ENCODE measurements at places on chromosomes 5 and 9. TPM values are rescaled to one million over a fixed set of nuclear protein-coding genes. Genes with fewer than 3 reads are reported as not detected.

Gene PCDHGB7
- 9.9 TPM for polyA plus RNA-seq

Gene TNFSF8
- 0.65 TPM for polyA plus RNA-seq

Gene DRD1
- polyA plus RNA-seq = not detected

Gene MED22
- 29.2 TPM for polyA plus RNA-seq

Gene CD274
- 1.5 TPM for polyA plus RNA-seq

Gene DAB2
- 110 TPM for polyA plus RNA-seq

Gene PCDHGA10
- polyA plus RNA-seq = 1.6 TPM

Gene JAKMIP2
- 1.3 TPM for polyA plus RNA-seq

Gene GRXCR2
- polyA plus RNA-seq = not detected

Gene ERAP2
- 8.4 TPM for polyA plus RNA-seq

Gene FLT4
- polyA plus RNA-seq = 9.2 TPM

Gene CD72
- 2.6 TPM for polyA plus RNA-seq

Gene IFNA13
- not detected for polyA plus RNA-seq

DNA sequence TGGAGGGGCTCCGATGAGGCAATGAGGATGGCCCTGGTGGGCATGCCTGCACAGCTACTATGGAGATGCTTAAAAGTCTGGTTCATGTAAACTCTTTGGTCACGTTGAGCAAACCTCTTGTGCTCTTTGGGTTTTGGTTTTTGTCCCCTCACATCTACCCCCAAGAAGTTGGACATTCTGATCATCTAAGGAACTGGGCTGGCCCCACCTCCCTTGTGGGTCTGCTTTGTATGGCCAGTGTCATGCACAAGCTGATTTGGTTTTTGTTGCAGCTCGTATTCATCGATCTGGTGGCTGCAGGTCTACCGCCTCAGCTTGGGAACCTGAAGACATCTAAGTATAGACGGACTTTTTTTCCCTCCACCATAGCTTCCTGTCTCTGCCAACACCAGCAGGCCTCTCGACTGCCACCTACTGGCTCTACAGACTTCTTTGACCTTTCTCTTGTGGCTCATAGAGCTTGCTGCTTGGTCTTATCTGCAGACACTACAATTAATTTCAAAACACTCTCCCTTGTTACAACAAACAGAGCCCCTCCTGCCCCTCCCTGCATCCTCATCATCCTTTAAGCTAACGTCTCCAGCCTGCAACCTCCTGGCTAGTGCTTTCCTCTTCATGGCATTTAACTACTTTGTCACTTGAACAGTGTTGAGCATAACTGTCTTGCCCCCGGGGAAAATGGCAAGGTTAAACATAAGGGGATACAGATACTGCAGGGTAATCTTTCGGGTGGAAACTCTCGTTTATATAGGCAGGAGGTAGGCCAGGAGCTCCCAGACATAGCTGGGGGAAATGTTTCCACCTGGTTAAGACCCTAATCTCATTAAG lies 34.5 kb downstream of the TSTD2 start:
- peak; percentile 72 for DNase-seq

DNA sequence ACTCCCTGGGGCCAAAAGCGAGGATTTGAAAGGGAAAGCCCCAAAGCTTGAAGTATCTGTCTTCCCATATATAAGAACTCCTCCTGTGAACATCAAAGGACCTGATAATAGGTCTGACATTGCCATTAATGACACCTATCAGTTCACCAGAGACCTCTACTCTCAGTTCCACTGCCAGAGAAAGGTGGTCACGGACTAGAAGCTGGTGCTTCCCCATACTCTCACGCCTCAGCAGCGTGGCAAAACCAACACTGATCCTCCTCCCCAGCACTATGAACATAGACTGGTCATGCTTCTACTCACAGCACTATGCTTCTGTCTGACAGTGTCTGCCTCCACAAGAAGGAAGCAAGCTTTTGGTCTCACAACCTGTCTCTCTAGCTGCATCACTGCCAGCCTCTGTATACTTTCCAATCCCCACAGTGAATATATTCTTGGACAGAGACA lies 37.9 kb downstream of the NRG2 start:
- DNase-seq = no peak

DNA sequence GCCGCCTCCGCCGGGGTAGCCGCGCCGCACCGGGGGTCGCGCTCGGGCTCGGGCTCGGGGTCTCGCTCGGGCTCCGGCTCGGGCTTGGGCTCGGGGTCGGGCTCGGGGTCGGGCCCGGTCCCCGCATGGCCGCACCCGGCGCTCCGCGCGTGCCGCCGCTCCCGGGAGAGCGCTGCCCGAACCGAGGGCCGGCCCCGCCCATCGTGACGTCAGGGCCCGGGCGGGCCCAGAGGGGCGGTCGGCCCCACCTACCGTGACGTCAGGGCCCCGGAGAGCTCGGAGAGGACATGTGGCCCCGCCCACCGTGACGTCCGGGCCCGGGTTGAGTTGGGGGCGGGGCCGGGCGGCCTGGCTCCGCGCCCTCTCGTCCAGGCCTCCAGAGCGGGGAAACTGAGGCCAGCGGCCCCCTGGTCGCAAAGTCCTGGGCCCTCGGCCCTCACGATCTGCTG lies at the start of gene NSMF:
Gene NSMF (minus strand): TSS at position 183 of the 449 bp plus-strand sequence. CDS start 232 bp downstream, outside the sequence.
- DNase-seq = peak; percentile 92

DNA sequence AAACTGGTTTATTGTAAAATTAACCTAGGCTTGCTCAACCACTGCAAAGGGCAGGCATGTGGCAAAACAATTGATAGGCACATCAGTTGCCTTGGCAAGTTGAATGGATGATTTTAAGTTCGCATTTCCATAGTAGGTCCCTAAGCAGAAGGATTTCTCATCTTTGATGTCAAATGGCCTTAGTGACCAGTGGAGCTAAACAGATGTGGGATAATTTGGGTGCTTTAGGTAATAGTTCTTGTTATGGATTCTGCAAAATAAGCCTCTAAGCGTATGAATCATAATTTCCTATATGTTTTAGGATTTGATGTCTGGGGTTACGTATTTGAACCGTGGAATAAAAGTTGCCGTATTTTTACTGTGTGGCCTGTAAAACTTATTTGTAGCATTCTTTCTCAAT lies 182.4 kb downstream of the CD180 start:
- no peak for DNase-seq

DNA sequence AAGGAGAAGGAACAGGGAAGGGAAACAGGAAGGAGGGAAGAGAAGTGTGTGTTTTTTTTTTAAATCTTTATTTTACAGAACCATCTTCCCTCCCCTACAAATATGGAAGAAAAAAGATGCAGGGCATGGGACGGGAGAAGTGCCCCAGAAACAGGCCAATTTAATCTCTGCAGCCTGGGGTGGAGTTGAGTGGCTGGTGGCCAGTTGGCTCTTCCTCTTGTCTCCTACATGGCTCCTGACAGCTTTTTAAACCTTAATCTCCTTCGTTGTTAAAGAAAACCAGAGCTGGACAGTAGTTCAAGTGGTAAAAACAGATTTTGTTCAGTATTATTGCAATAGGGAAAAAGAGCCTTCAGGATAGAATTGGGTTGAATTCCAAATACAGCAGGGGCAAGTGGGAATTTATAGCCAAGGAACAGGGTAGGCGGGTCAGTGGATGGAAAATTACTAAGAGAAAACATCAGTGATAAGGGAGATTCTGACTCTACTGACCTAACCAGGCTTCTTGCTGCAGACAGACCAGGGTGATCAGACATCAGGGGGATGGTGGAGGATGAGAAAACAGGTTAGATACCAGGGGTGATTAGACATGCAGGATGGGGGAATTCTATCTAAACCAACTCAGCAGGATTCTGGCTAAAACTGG lies 125.1 kb upstream of the CLINT1 start:
- no peak for DNase-seq

GRCh38 chr5:61735995-61736394 lies 403.9 kb downstream of the ZSWIM6 start:
- no peak for DNase-seq

DNA sequence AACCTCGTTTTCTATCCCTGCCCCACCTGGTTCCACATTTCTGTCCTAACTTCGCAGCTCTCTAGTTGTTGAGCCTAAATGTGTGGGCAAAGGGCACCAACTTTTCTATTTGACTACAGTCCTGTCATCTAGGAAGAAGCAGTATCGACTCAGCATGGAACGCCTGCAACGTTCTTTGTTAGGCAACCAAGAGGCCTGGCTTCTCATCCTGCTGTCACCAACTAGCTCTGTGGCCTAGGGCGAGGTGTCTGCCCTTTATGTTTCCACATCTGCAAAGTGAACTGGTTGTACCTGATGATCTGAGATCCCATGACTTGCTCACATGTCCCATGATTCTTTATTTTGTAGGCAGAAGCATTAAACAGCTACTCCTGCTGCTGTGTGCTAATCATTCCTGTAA lies 248.9 kb downstream of the ADAMTSL1 start:
- no peak for DNase-seq

- DNase-seq = no peak
These were observed 3.7 kb upstream of the NIPAL4 start for GRCh38 chr5:157456301-157456700.

DNA sequence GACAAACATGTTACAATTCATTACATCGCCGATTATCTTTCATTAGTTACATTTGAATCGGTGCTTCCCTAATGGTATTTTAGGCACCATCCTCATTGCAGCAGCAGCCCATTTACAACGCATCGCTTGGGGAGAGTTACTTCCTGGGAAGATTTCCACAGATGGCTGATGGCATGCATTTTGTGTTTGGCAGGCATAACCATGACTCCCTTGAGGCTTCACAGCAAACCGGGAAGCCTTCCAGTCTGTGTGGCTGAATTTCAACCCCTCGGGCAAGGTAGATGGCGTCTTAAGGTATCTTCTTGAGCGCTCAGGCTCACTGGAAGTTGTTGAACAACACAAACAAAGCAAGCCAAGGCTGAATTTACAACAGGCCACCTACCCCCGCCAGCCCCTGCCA lies 1.6 kb upstream of the DNAH5 start:
- no peak for DNase-seq

DNA sequence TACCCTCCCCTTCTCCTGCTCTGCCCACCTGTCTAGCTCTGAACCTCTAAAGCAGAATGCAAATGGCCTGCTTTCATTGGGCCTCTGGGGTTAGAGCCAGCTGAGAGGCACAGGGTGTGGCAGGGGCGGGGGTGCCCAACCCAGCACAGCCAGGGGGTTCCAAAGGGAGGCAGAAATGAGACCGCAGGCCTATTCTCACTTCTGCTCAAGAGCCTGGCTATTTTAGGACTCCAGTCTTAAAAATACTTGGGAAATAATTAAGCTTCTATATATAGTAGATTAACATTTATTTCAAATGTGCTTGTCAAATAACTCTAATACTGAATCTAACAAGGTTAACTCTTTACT lies 5.7 kb downstream of the QSOX2 start:
- DNase-seq = no peak

- DNase-seq = no peak
These were observed 248.2 kb downstream of the EFNA5 start for GRCh38 chr5:107422494-107422893.

GRCh38 chr9:99433095-99433494 lies 211.0 kb downstream of the SEC61B start:
- no peak for DNase-seq

DNA sequence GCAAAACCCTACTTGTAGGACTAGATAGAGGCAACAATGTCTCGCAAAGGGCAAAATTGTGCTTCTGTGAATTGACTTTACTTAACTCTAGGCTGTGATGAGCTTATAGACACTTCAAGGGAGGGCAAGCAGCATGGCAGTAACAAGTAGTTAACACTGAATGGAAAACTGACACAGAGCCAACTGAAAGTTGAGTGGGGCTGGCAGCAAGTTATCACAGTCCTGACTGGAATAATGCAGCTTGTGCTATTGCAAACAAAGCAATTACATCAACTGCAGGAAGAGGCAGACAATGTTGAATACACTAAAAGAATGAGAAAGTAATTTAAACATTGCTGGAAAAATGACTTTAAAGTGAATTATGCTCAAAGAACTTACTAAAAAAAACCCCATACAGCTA lies 62.2 kb downstream of the RNF38 start:
- no peak for DNase-seq

- no peak for DNase-seq
These were observed 26.2 kb upstream of the TGFBR1 start for GRCh38 chr9:99078717-99079116.

DNA sequence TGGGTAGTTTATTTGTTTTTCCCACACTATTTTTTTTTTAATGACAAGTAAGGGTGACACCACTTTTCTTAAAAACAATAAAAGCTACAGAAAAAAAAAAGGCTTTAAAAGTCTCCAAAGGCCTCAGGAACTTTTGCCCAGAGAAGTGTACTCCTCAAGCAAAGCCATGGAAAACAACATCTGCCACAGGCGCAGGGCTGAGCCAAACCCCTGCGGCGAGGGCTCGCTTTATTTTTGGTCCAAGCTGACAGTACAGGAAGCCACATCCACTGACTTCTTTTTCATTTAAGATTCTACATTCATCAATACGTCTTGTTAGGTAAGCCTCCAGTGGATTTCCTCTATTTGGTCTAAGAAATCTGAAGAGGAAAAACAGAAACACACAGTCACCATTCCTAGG lies 51.9 kb upstream of the IFNK start:
- peak; percentile 34 for DNase-seq

GRCh38 chr9:112002131-112002846 lies 105.7 kb downstream of the UGCG start:
- no peak for DNase-seq

- no peak for DNase-seq
These were observed 89.3 kb downstream of the COL5A1 start for GRCh38 chr9:134730761-134731496.
